NCI-H446 treated with DMSO at 0.1 percent for 48 hours (cell line): ENCODE measurements at places on chromosomes 13 and 19.

DNA sequence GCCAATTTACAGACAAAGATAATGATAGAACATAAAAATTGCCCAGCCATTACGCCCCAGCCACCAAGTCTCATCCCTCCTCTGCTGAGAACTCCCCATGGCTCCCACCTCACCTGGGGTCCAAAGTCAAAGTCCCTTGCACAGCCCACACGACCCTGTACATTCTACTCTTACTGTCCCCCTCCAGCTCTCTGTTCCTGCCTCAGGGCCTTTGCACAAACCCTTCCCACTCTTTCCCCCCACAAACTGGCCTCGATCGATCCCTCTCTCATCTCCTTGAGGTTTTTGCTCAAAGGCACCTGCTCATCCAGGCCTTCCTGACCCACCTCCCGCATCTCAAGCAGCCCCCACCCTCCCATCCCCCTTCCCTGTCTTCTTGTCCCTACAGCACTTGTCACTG is 1.3 kb downstream of the DOCK6 start:
- no peak for DNase-seq

GRCh38 chr13:76641056-76641455 is 245.1 kb downstream of the KCTD12 start:
- no peak for DNase-seq

- no peak for DNase-seq
Measured at GRCh38 chr19:32890841-32891240, 21.3 kb upstream of the SLC7A9 start.

DNA sequence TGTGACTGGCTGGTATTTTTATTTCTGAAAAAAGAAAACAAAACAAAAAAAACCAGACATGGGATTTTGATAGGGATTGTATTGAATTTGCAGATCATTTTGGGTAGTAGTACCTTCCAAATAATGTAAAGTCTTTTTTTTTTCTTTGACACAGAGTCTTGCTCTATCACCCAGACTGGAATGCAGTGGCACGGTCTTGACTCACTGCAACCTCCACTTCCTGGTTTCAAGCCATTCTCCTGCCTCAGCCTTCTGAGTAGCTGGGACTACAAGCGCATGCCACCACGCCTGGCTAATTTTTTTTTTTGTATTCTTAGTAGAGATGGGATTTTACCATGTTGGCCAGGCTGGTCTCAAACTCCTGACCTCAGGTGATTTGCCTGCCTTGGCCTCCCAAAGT is 4.2 kb downstream of the ZNF101 start:
- no peak for DNase-seq

DNA sequence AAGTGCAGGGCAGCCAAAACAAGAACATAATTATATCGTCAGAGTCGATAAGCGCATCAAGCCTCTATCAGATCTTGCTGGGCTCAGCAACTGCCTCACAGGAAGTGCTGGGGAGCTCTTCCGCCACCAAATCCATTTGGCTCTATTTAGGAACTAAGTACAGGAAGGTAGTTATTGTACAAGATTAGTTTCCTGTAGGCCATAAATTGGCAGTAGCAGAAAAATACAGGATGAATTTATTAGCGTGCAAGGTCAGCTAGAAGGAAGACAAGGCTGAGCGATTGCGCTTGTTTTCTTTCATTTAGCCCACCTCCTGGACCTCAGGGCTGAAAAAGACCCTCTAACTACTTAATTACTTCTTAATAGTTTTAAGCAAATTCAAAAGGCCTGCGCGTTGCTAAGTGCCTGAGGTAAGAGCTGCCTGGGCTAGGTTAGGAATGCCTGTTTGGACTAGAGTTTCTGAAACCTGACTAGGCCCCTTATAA is 118.5 kb downstream of the IRS2 start:
- no peak for DNase-seq
